HS-5 (cell line): ENCODE measurements at places on chromosomes 4 and X.

DNA sequence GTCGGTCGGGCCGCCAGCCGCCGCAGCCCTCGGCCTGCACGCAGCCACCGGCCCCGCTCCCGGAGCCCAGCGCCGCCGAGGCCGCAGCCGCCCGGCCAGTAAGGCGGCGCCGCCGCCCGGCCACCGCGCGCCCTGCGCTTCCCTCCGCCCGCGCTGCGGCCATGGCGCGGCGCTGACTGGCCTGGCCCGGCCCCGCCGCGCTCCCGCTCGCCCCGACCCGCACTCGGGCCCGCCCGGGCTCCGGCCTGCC lies 213 bp downstream of the NFKB1 start:
- DNase-seq: no peak

- no peak for DNase-seq
Measured at GRCh38 chrX:81336455-81337152, 134.7 kb downstream of the SH3BGRL start.

- no peak for DNase-seq
Measured at GRCh38 chr4:150230561-150230960, 152.3 kb downstream of the DCLK2 start.

DNA sequence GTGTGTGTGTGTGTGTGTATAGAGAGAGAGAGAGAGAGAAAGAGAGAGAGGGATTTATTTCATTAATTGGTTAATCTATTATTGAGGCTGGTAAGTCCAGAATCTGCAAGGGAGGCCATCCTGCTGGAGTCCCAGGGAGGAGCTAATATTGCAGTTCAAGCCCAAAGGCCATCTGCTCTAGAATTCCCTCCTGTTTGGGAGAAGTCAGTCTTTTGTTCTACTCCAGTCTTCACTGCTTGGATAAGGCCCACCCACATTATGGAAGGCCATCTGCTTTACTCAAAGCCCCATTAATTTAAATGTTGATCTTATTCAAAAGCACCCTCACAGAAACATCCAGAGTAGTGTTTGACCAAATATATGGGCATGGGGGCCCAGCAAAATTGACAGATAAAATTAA lies 317.5 kb upstream of the RASGEF1B start:
- no peak for DNase-seq

DNA sequence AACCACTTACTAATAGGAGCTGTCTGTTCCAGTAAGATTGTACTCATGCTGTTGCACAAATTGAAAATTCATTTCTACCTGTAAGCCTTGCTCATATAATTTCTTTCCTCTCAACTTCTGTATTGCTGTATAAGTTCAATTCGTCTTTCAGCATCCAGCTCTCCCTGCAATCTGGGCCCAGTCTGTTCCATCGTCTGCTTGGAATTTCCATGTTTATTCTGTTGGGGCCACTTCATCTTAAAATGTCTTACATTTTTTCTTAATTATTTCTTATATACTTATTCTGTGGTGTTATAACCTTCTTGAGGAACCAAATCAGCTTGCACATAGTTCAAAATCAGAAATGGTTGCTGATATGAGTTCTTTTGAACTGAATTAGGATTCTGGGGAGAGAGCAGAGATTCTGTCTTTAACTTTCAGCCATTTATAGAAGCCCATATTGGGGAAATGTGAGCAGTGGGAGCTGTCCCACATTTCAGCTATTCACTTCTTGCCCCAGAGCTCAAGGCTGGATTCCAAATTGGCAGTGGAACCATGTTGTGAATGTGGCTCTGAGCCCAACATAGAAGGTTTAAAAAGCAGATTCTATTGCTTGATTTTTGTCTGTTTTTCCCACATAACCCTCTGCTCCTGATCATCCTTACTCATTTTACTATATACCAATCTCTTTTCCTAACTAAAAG lies 291.9 kb downstream of the BMPR1B start:
- DNase-seq: no peak

DNA sequence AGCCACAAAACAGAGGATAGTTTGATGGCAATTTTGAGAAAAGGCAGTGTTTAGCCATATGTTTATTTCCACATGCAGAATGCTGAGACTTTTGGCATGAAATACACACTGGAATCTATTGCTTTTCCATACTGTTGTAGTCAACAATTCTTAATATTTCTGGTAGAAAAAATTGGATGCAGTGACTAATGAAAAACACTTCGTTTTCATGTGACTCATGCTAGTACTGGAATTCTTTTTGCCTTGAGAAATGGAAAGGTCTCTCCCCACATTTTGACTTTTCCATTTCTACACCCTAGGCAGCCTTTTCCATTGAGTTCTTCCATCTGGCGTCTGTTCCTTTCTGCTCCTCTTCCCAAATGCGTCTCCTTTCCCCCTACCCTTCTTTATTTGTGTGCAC lies 425.2 kb upstream of the FTHL17 start:
- DNase-seq: no peak

DNA sequence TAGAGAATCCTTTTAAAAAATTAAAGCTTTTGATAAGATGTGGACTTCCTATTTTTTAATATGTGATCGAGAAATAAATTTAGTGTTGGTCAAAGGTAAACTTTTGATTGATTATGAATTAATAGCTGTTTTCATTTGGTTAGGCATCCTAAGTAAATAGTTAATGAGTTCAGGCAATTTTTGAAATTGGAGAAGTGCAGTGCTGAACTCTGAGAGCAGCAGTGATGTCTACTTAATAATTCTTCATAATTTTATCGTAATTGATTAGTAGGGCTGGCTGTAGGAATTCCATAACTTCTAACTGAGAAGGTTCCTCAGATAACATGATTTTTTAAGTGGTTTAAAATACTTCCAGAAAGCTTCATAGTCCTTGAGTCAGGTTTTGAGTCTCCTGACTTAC lies 1.5 kb downstream of the MND1 start:
- DNase-seq: no peak

DNA sequence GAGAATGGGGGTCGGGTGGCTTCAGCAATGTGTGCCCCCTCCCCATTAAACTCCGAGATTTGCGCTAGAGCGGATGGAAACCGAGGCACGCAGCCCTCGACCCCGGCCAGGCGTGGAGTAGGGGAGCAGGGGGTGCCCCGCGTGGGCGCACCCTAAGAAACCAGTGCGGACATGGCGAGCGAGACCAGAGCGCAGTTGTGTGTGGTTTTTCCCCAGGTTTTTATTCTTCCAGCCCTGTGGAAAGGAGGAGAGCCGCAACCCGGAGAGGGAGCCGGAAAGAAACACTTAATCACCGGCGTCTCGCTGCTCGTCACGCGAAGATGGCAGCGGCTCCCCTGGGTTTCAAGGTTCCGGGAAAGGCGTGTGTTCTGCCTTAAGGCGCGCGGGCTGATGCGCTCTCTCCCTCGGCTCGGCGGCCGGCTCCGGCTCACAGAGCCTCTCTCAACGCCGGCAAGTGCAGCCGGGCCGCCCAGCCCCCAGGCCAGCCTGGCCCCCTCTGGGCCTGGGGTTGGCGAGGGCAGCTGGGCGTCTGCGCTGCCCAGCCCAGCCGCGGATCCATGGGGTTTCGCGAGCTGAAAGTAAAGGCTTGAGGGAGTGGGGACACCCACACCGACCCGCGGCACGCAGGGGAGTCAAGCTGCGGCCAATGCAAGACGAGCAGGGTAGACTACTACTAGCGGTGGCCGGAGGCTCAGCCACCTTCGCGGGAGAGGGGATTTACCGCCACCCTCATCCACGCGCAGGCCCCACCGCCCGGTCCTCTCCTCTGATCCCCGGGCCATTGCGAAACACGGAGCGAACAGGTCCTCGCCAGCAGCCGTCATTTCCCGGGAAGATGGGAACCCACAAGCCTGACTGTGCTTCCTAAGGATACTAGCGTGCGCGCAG lies 74.0 kb upstream of the BCOR start:
- DNase-seq: no peak

GRCh38 chrX:47864785-47865184 lies 28.1 kb downstream of the ZNF81 start:
- no peak for DNase-seq

GRCh38 chr4:109079731-109080130 lies 222.7 kb downstream of the COL25A1 start:
- DNase-seq: no peak

DNA sequence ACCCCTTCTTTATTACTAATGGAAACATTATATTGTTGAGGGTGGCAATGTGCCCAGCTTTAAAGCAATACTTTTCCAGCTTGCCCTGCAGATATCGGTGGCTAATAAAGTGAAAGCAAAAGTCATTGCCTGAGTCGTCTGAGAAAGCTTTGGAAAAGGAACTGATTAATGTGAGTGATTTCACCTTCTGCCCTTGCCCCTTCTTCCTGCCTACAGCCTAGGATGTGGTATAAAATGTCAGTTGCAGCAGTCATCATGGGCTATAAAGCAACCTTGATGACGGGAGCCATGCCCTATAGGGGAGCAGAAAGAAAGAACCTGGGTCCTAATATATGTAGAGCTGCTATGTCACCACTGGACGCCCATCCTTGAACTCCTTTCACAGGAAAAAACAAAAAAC lies 132.4 kb upstream of the USP9X start:
- DNase-seq: no peak

GRCh38 chr4:7019367-7019766 lies 23.8 kb upstream of the TADA2B start:
- DNase-seq: no peak

GRCh38 chr4:122522944-122523343 lies 66.4 kb upstream of the IL2 start:
- DNase-seq: no peak

DNA sequence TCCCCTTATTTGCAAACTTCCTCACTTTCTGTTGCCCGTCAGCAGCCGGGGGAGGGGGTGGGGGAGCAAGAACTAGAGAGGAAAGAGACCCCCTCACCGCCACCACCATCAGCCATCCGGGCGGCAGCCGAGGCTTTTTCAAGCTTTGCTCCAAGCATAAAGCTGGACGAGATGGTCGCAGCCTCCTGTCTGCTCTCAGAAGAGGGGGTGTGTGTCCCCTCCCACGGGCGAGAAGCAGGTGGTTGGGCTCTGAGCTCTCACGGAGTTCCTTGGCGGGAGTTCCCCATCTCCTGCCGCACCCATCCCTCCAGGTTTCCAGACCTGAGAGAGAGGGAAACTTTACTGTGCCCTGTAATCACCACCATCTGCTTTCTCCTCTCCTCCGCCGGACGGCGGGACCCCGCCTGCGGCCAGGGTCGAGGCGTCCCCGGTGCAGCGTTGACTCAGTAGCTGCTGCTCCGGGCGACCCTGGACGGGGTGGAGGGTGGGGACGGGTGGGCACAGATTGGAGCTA lies 4.7 kb upstream of the ARX start:
- no peak for DNase-seq

- DNase-seq: no peak
Measured at GRCh38 chr4:93718233-93718632, 110.3 kb upstream of the ATOH1 start.
